Activated T-cell treated with anti-CD3 and anti-CD28 coated beads, Interleukin-2, amount 50 U/mL, for 72 hours (primary cell): ENCODE measurements at places on chromosomes 2 and 18.

DNA sequence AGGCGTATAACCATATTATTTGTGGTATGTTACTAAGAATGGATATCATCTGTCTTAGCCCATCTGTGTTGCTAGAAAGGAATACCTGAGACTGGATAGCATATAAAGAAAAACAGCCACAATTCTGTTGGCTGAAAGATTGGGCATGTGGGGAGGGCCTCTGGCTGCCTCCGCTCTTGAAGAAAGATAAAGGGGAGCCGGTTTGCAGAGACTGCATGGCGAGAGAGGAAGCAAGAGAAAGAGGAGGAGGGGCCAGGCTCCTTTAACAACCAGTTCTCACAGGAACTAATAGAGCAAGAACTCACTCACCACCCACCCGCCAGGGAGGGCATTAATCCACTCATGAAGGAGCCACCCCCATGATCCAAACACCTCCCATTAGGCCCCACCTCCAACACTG lies 29.2 kb upstream of the UXS1 start:
- H3K4me3 ChIP-seq, result no peak overlapping the region
- DNase-seq, result no peak
- H3K27ac ChIP-seq, result no peak overlapping the region
- H3K27me3 ChIP-seq, result no peaks in the 10 kb centered on the region

DNA sequence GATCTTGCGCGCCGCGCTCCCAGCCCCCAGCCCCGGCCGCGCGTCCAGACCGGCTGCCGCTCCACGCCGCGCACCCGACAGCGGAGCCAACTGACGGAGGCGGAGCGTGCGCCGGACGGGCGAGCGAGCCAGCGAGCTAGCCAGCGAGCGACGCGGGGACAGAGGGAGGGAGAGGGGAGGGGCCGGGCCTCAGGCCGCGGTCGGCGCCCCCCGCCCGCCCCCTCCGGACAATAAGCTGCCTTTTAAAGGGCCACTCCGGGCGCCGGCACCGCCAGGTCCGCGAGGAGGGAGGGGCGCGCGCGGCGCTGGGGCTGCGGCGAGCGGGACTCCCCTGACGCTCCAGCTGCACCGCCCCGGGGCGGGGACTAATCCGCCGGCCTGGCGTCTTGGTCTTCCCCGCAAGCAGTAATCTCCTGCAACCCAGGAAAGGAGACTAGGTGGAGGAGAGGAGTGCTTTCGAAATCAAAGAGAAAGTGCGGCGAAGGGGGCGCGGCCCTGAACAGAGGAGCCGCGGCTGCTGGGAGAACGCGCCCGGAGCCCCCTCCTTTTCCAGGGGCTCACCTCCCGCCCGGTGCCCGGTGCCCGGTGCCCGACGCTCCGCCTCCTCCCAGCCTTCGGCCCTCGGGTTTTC lies at the start of gene BIN1:
Gene BIN1, minus strand, starts transcription at position 164 of the 631 bp plus-strand sequence. CDS start 211 bp downstream, outside the sequence.
- peak; percentile 84 for DNase-seq
- peak within 1 kb of the TSS; percentile 97 for H3K4me3 ChIP-seq
- H3K36me3 ChIP-seq, result no peaks in the 10 kb centered on the region
- peak within 1 kb of the TSS; percentile 33 for H3K27ac ChIP-seq
- H3K27me3 ChIP-seq, result peaks cover 8% of the 10 kb centered on the region

- peaks cover 17% of the 10 kb centered on the region for H3K36me3 ChIP-seq
- DNase-seq, result no peak
- H3K4me1 ChIP-seq, result peaks cover 62% of the 10 kb centered on the region
- H3K27me3 ChIP-seq, result no peaks in the 10 kb centered on the region
- H3K27ac ChIP-seq, result peak overlapping the region; percentile 1
Measured at GRCh38 chr2:98547092-98547790, 61.1 kb downstream of the COA5 start.

DNA sequence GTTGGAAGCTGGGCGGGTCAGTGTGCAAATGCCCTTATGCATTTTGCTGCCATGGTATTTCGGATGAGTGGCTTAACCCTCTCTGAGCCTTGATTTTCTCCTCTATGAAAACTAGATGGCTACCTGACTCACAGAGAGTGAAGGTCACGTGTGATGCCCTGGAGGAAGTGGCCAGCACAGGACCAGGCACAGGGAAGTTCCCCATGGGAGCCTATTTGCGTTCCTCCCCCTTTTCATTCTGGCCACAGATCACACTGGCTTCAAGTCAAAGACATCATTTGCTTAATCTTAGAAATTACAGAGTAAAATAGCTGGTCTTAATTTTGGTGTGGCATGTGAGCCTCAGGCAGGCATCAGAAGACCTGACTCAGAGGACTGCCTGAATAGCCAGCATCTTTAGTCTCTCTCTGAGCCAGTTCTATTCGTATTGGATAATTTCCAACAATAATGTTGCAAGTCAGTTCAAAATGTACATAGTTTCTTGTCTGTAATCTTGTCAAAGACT lies 57.6 kb upstream of the CD302 start:
- H3K27me3 ChIP-seq, result no peaks in the 10 kb centered on the region
- H3K27ac ChIP-seq, result peak overlapping the region; percentile 7
- H3K4me1 ChIP-seq, result peaks cover 14% of the 10 kb centered on the region
- H3K4me3 ChIP-seq, result no peak overlapping the region
- H3K36me3 ChIP-seq, result peaks cover 20% of the 10 kb centered on the region

GRCh38 chr18:33212363-33212762 lies 228.2 kb downstream of the CCDC178 start:
- no peaks in the 10 kb centered on the region for H3K4me1 ChIP-seq
- H3K27ac ChIP-seq, result no peak overlapping the region
- H3K36me3 ChIP-seq, result no peaks in the 10 kb centered on the region
- no peak overlapping the region for H3K4me3 ChIP-seq
- DNase-seq, result no peak

DNA sequence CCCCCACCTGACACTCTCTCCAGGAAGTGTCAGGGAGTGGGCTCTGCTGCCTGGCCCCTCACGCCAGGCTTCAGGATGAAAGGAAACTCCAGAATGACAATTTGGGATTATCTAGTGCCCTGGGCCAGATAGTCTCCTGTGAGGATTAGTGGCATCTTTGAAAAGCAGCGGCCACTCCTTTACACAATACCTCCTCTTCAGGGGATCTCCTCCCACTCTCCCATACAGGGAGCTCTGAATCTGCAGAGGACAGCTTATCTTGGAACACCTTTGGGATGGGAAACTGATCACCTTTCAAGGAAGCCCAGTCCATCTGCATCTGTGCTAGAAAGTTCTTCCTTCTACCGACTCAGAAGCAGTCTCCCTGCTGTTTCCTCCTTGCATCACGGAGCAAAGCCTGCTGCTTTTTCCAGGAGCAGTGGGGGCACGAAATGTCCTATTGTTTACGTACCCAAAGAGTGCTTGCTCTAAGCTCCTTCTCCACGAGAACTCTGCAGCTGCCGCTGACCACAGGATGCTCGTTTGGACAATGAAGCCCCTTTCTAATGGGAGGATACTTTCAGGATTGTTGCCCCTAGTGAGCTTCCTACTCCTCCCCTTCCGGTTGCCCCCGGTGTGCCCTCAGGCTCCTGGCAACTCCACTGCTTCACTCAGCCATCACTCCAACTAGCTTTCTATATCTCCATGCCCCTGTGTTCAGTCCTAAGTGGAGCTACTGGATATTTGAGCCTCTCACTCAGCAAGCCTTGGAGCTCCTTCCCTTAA lies 31.5 kb downstream of the SIX3 start:
- no peak overlapping the region for H3K27ac ChIP-seq
- H3K27me3 ChIP-seq, result peaks cover 11% of the 10 kb centered on the region
- no peaks in the 10 kb centered on the region for H3K36me3 ChIP-seq

- H3K4me1 ChIP-seq, result peaks cover 14% of the 10 kb centered on the region
- H3K27me3 ChIP-seq, result no peaks in the 10 kb centered on the region
- H3K4me3 ChIP-seq, result no peak overlapping the region
- no peak for DNase-seq
- no peak overlapping the region for H3K27ac ChIP-seq
Measured at GRCh38 chr2:181004647-181005325, 24.4 kb downstream of the UBE2E3 start.

GRCh38 chr18:3422905-3423304 lies 27.1 kb upstream of the TGIF1 start:
- H3K27ac ChIP-seq, result no peak overlapping the region
- no peaks in the 10 kb centered on the region for H3K27me3 ChIP-seq
- H3K4me1 ChIP-seq, result no peaks in the 10 kb centered on the region
- no peaks in the 10 kb centered on the region for H3K36me3 ChIP-seq
- no peak overlapping the region for H3K4me3 ChIP-seq

- H3K27me3 ChIP-seq, result no peaks in the 10 kb centered on the region
- H3K4me1 ChIP-seq, result peaks cover 25% of the 10 kb centered on the region
- H3K4me3 ChIP-seq, result no peak overlapping the region
- H3K36me3 ChIP-seq, result no peaks in the 10 kb centered on the region
- H3K27ac ChIP-seq, result no peak overlapping the region
Measured at GRCh38 chr2:195612611-195613495, 44.2 kb upstream of the SLC39A10 start.

- no peaks in the 10 kb centered on the region for H3K36me3 ChIP-seq
- H3K4me3 ChIP-seq, result no peak overlapping the region
- H3K27me3 ChIP-seq, result no peaks in the 10 kb centered on the region
- H3K27ac ChIP-seq, result no peak overlapping the region
- H3K4me1 ChIP-seq, result no peaks in the 10 kb centered on the region
Measured at GRCh38 chr18:50651334-50651733, 91.4 kb downstream of the MAPK4 start.
